RPMI8226 (cell line): ENCODE measurements at places on chromosomes 5 and 9.

- no peak for DNase-seq
These were observed 60.0 kb upstream of the CARTPT start for GRCh38 chr5:71658916-71659662.

- DNase-seq: no peak
These were observed 678 bp downstream of the SLC26A2 start for GRCh38 chr5:149961186-149961685.

GRCh38 chr5:172595596-172596455 lies 45.2 kb upstream of the NEURL1B start:
- peak; percentile 78 for DNase-seq

DNA sequence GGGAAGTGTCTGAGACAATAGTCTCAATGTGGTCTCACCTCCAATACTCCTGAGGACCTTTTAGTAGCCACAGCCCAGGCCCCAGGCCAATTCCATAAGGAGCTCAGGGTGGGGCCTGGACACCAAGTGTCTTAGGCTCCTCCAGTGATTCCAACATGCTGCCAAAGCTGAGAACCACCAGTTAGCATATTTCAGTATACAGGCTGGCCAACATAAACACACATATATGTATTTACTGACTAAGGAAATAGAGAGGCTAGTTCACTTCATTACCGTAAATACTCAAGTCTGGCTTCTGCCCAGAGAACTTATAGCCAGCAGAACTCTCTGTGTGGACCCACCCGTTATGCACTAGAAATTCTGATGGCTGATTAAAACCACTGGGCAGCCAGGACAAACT lies 24.1 kb downstream of the S1PR3 start:
- no peak for DNase-seq

DNA sequence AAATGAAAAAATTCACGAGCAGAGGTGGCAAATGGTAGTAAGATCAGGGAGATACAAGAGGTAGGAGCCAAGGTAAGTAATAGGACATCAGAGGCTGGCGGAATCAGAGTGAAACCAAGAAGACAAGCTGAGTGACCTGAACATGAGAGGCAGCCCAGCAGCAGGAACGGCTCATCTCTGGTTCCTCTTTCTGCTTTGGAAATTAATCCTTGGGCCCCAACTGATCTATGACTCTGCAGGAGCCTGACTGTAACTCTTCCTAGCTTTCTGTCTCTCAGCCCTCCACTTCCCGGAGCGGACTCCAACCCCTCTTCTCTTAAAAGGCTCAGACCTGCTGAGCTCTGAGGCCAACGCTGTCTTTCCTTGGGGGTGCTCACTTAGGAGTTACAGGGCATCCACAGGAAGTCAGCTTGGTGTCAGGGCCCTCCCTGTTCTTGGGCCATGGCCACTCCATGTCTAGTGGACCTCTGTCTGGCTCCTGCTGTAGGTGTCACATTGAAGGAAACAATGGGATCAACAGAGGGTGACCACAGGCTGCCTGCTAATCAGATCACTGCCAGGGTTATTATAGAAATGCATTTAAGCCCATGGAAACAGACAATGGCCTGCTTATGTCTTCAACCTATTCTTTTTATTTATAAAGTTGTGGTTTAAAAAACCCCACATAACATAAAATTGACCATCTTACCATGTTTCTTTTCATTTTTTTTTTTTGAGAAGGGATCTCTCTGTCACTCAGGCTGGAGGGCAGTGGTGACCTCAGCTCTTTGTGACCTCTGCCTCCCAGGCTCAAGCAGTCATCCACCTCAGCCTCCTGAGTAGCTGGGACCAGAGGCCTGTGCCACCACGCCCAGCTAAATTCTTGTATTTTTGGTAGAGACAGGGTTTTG lies 22.5 kb upstream of the SHB start:
- DNase-seq: no peak

GRCh38 chr5:9888501-9888901 lies 258.4 kb upstream of the TAS2R1 start:
- no peak for DNase-seq

- no peak for DNase-seq
These were observed 75.3 kb downstream of the PIP5K1B start for GRCh38 chr9:68780380-68780712.

GRCh38 chr5:178284093-178284675 lies 51.6 kb upstream of the PHYKPL start:
- DNase-seq: peak; percentile 46

DNA sequence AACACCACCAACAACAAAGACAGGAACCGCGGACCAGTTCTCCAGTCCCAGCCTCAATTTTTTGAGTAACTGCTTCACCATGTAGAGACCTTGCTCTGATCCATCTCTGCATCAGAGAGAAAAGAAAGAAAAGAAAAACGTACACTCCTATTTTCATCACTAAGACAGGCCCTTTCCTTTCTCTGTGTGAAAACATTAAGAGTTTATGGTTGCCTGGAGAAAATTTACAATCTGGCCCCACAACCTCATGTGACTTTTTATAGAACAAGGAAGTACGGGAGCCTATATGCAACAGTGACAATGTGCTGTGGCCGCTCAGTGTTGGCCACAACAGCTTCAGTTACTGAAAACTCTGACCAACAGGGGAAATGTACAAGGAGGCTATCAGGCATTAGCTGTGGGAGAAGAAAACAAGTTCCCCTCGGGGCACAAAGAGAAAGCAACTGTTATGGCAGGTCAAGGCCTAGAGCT lies 272.9 kb upstream of the PTGER4 start:
- DNase-seq: no peak

- no peak for DNase-seq
These were observed 57.9 kb downstream of the PRRT1B start for GRCh38 chr9:131603199-131603598.

- DNase-seq: no peak
These were observed 38.4 kb upstream of the BARHL1 start for GRCh38 chr9:132543960-132544359.

DNA sequence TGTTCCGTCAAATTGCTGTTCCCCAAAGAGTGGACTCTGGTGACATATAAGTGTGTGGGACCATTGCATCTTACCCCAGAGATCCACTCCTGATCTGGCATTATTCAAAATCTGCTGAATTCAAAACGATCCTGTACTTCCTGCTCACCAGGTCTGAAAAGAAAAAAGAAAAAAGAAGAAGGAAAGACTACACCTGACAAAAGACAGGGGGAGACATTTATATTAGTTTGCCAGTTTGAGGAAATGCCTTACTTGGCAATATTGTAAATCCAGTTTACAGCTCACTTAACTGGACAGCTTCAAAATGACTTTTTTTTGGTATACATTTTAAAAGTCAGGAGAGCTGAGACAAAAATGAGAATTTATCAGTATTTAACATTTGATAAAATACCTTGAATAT lies 15.0 kb upstream of the GRHPR start:
- no peak for DNase-seq

- DNase-seq: no peak
These were observed 10.5 kb downstream of the SH2D3C start for GRCh38 chr9:127767909-127768331.

DNA sequence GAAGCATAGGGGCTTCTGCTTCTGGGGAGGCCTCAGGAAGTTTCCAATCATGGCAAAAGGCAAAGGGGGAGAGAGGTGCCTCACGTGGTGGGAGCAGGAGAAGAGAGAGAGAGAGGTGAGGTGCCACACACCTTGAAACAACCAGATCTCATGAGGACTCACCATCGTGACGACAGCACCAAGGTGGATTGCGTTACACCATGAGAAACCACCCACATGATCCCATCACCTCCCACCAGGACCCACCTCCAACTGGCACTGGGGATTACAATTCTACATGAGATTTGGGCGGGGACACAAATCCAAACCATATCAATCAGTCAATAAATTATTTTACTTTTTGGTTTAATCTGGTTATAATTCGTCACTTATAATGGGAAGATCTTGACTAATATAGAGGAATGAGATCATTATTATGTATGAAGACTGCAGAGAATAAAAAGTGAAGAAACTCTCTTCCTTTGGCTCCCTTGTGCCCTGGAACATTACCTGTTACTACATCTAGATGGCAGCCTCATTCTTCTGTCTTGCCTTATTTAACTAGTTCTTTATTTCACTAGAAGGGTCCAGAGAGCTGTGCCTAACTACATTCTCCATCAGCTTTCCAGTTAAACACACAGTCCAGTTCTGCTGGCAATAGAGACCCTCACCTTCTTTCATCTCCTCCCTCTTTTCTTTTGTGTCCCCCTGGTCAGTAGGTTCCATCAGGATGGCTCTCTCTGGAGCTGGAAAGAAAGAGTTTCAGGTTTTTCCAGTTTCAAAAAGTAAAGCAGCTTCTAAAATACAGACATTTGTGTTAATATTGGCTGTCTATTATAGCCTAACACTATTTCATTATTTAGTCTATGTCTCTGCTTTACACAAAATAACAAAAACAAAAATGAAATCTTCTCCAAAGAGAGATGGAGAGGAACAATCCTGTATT lies 21.7 kb upstream of the SPINK7 start:
- peak; percentile 23 for DNase-seq

- DNase-seq: no peak
These were observed 10.2 kb downstream of the AGPAT2 start for GRCh38 chr9:136676920-136677686.

GRCh38 chr5:98489021-98489420 lies 284.4 kb upstream of the RGMB start:
- DNase-seq: no peak

GRCh38 chr5:9401786-9402472 lies 143.9 kb downstream of the SEMA5A start:
- no peak for DNase-seq

GRCh38 chr5:135964670-135965320 lies 10.0 kb upstream of the LECT2 start:
- no peak for DNase-seq

GRCh38 chr9:117705386-117705785 lies 1.2 kb downstream of the TLR4 start:
- no peak for DNase-seq

DNA sequence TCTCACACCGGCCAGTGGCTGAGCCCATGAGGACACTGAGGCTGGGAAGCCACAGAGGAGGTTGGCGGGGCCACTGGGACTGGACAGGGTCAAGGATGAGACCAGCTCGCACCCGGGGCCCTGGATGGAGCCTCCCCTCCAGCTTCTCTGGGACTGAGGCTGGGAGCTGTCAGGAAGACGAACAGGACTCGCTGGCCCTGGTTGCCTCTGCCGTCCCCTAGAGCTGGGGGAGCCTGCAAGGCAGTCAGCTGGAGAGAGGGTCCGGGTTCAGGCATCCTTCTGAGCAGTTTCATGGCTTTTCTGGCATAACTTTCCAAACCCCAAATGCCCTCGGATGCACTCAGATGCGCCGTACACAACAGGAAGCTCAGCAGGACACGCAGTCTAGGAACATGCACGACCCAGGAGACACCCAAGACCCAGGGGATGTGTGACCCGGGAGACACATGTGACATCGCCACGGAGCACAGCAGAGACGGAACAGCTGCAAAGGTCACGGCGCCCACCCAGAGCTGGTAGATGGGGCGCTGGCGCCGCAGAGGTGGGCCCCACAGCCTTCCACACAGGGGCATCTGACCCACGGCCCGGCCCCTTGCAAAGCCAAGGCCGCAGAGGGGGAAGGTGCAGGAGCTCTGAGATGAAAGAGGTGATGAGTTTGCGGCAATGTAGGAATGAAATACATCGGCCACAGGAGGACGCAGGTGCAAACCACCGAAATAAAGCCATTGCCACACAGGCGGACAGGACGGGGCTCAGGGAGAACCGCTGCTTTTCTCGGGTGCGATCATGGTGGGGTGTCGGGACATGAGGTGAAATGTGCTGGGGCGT lies 17.1 kb downstream of the TPPP start:
- no peak for DNase-seq

- DNase-seq: no peak
These were observed 62.9 kb downstream of the SMIM23 start for GRCh38 chr5:171848486-171848885.

GRCh38 chr5:125972706-125973105 lies 450.5 kb upstream of the GRAMD2B start:
- no peak for DNase-seq

DNA sequence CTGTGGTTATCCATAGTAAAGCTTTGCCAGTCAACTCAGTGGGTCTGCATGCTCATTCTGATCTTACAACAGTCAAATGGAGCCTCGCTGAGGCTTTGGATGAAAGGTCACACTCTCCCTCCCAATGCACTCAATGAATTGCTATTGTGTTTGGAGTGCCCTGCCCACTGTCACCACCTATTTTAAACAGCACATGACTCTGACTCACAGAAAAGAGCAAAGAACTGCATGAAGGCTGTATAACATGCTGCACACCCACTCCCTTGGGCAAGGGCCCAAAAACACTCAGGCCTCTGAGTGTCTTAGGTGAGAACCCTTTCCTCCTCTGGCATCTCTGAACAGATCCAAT lies 118.7 kb upstream of the CCDC112 start:
- DNase-seq: no peak

- DNase-seq: no peak
These were observed 142.4 kb downstream of the EDIL3 start for GRCh38 chr5:84242286-84242685.

DNA sequence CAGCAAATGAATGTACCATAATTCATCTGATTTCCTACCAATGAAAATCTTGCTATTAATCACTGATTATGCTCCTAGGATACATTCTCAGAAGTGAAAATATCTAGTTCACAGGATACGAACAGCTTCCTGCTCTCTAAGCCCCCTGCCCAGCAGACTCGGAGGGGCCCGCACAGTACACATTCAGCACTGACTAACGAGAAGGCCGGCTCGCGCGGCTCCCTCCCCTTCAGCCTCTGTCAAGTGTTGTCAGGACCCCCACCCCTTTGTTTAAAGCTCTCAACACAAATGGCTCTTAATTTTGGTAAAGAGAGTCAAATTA lies 82.0 kb downstream of the PRRT1B start:
- DNase-seq: no peak

DNA sequence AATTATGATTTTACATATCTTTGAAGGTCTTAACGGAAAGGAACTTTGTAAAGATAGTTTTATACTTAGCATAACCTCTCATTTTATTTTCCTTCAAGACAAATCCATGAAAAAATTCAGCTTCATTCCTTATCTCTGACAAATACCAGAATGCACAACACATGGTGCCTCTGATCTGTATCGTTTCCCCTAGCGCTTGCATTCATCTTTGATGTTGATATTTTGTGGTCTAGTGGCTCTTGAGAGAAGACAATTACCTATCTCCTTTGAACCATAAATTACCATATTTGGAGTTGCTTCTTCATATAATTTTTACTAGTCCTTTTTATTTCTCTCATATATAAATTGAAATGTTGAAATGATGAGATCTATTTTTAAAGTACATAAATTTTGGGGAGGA lies 551.3 kb downstream of the PDE4D start:
- no peak for DNase-seq

DNA sequence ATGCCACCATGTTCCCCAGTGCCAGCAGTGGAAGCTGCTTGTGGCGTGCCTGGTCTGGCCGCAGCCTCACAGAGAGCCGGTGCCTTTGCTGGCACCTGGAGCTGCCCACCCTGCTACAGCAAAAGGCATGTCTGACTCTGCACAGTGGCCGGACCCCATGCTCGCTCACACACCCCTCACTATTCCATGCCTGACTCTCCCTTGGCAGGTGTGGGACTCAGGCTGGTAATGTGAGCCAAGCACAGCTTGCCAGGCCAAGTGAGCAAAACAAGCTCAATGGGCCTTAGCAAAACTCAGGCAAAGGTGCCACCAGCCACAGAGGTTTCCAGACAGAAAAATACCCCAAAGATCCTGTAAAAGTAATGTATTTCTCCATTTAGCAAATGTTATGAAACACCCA lies 15.5 kb downstream of the GNA14 start:
- DNase-seq: no peak

GRCh38 chr5:130189961-130190360 lies 285.7 kb downstream of the CHSY3 start:
- DNase-seq: no peak
